Smooth muscle cell of the brain vasculature (primary cell): ENCODE measurements at places on chromosomes 11 and 22.

DNA sequence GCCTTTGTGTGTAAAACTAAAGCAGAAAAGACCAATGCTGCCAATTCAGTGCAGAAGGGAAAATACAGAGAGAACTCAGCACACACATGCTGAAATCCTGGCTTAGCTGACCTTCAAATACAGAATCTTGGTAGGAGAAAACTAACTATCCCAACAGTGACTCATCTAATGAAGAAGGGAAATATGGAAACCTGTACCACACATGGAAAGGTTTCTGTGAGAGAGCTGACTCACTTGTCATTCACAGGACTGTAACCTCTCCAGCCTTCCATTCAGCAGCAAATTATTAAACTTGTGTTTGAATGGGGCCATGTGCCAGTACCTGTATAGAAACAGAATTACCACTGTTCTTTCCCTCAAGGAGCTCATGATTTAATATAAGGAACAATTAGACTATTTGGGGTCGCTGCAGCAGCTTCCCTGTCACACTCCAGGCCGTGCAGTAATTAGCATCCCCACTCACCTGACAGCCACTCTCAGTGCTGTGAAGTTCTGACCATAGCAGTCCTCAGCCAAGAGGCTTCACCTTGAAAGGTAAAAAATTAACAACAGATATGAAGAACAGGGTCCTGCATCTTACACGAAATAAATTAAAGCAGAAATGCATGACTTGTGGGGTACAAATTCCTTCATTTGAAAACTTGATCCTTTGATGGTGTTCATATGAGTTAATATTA is 53.9 kb downstream of the MSANTD4 start:
- no peak for DNase-seq

- DNase-seq: no peak
Measured at GRCh38 chr11:114172871-114173444, 113.4 kb downstream of the ZBTB16 start.

DNA sequence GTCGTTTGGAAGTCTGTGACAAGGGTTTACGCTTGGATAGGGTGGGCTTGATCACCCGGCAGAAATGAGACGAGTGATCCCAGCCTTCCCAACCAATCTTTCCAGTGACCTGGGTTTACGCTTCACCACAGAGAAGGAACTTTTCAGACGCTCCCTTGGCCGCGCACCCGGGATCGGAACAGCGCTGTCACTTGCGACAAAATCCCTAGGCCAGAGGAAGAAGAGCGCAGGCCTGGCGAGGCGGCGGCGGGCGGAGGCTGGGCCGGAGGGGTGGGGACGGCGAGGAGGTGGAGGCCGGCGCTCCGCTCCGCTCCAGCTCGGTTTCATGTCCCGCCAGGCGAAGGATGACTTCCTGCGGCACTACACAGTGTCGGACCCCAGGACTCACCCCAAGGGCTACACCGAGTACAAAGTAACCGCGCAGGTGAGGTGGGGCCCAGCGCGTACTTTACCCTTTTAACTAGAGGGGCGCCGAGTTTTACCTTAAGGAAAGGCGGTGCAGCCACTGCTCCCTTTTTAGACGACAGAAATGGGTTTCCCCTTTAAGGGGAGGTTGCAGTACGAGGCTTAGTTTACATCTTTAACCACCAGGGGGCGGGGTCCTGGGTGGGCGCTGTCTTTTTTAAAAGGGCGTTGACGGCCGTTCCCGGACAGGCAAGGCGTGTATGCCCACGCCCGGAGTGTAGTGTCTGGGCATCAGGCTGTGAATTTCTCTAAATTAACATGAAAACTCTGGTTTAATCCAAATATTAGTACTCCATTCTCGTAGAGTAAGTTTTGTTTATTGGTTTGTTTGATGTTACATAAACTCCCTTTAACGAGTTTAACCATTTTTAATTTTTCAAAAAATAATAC is at the start of gene SNX15:
Gene SNX15 (plus strand): TSS at position 227 of the 855 bp plus-strand sequence. CDS start 99 bp downstream, at position 326.
- DNase-seq: peak; percentile 95

DNA sequence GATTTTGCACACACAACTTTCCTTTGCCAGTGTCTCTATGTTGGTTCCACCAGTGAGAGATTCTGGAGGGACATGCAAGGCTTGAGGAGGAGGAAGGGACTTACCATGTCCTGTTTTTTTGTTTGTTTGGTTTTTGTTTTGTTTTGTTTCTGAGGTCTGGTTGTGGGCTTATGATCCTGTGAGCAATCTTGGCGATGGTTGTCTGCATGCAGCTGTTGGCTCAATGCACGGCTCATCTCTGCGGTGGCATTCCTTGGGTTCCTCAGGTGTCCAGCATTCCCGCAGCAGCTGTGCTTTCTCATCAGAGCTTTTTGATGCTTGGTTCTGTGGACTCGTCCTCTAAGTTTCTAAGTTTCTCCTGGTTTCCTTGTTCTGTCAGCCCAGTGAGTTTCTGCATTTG is 4.8 kb upstream of the NNMT start:
- DNase-seq: no peak

DNA sequence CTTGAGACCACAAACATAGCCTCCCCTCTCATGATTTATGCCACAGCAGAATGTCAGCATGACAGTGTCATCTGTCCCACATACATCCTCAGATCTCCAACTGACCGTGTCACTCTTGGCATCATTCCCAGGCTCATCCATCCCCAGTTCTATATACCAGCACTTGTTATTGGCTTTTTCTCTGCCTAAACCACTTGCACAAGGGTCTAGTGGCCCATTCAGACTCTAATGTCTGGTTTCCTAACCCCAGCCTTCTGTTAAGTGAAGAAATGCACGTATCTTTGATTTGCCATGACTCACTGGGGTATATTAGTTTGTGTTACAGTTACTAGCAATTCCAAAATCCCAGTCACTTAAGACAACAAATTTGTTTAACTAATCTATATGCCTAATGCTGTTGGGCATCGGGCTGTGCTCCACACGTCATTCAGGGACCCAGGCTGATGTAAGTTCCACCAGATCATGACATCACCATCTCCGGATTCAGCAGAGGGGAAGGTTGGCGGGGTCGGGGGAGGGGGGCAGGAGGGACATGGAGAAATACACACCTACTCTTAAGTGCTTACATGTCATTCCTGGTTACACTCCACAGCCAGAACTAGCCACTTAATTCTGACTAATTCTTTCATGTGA is 517.4 kb downstream of the BUD13 start:
- no peak for DNase-seq

GRCh38 chr11:45899448-45900174 is 7.5 kb downstream of the FREY1 start:
- DNase-seq: peak; percentile 52

GRCh38 chr11:118319337-118319707 is 14.8 kb downstream of the CD3E start:
- no peak for DNase-seq

DNA sequence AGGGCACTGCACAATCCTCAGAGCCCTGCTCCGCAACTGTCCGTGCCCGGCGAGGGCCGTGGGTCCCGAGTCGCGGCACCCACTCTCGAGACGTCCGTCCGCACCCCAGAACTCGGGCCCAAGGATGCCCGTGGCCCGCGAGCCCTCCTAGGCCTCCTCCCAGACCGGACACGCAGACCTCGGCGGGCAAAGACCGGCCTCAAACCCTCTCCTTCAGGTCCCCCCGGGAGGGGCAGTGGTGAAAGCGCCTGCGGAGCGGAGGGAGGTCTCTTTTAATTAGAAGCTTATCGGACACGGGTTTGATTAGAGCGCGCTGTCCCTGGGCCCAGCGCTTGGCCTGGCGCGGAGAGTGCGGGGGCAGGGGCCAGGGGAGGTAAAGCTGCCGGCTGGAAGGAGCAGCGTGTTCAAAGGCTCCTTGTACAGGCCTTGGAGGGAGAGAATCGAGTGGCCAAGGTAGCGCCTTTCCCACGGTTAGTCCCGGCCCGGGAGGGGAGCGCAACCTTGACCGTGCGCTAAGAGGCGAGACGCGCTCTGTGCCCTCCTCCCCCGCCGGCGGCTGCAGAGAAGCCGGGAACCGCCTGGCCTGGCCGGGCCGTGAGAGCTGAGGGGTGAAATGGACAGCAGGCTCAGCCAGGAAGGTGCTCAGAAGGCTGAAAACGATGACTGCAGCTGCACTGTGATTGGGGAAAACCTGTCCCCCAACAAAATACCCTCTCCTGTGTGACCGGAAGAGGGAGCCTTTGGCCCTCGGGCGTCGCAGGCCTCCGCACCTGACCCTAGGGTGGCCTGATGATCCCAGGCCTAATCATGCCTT is 4.6 kb downstream of the WT1 start:
- no peak for DNase-seq

DNA sequence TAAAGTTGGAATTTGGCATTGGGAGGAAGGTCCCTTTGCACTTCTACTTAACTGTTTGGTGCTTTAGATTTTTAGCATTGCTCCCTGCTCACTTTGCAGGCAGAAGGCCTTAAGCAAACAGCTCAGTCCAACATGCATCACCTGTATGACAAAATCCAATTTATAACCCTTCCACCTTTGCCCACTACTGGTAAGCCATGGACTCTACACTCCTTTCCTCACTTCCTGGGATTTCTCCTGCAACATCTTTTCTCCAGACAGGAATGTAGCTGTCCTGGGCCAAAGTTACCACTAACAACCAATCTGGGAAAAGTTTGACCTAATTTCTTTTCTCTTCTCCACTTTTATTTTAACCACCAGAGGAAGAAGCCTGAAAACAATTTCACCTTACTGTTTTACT is 1.8 kb upstream of the OR2D2 start:
- DNase-seq: no peak

- no peak for DNase-seq
Measured at GRCh38 chr11:76752321-76753143, 30.6 kb upstream of the TSKU start.

GRCh38 chr11:134783234-134783633 is 371.2 kb upstream of the B3GAT1 start:
- DNase-seq: no peak

DNA sequence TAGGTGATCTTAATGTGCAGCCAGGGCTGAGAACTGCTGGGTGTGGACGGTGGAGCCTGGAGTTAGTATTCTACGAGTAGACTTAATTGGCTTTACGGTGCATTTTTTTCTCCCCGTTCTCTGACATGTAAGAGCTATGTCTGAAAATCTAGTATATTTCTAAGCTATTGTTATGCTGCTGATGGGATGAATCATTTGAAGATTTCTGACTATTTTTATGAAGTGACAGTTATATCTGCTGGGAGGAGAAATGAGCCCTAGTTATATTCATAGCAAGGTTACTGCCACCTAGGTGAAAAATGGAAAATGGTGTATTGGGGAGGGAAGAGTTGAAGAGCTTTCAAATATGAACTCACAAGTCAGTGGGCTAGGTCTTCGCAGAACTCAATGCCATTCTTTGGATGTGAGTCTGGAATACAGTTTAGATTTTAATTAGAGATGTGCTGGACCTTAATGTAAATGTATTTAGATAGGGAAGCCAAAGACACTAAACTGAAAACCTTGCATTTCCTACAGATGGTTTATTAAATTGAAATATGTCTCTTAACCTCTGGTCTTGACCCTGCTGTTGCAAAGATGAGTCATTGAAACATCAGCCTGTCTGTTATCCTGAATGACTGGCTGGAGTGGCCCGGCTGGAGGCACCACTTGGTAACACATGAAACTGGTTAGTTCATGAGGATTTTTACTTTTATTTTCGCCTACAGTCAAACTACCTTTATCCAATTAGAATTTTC is 293.7 kb downstream of the DDX10 start:
- DNase-seq: peak; percentile 58

DNA sequence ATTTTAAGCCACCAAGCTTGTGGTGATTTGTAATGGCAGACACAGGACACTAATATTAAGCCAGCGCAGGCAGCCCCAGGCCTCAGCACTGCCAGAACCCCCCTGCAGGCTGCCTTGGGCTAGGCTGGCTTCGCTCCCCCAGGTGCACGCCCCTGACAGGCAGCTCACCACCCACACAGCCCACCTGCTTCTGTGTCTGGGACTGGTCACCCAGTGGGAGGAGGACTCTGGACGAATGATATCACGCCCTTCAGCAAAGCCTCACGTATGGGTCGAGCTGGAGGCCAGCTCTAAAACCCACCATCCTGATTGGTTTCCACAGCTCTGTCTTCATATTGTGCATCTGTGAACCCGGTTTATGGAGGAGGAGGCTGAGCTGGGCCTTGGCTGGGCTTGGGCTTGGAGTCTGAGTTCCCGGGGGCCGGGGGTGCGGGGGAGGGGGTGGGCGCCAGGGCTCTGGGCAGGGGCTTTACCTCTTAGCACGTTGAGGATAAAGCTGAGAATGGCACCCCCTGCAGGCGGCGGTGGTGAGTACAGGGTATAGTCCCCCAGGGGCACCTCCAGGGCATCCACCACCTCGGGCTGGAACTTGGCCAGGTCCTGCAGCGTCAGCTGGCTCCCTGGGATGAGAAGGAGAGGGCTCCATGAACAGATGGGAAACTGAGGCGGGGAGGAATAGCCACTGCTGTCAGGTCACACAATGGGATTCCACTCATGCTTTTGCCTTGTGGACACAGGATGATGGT is 13.8 kb downstream of the GGT5 start:
- no peak for DNase-seq

- DNase-seq: no peak
Measured at GRCh38 chr22:41447435-41448188, 1.0 kb upstream of the TOB2 start.

DNA sequence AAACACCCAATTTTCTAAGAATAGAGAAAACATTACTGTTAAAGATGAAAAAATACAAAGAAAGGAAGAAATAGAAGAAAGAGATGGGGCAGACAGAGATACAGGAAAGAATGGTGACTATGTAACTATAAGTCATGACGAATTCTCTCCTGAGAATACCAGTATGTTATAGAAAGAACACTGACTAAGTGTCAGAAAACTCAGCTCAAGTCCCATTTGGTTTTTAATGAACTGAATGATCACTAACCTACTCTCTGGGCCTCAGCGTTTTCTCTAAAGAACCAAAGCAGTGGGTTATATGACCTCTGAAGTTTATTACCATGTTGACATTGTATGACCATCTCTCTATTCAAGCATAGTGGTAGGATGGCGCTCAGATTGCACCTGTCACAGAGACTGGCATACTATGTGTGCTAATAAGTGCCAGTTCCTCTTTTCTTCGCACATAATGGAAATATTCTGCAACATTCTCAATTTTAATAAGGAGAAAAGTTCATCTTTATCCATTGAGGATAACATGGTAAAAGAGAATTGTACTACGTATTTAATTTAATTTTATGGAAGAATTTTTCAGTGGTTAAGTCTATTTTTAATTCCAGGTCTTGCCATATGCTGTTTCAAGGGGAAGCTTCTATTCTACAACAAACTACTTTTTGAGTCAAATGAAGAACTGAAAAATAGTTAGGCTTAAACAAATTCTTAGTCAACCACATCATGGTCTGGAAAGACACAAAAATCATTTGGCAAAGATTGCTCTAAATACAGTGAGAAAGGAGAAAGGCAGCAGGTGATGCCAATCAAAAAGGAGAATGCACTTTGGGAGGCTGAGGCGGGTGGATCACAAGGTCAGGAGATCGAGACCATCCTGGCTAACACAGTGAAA is 25.0 kb upstream of the EED start:
- no peak for DNase-seq

GRCh38 chr11:35257281-35257680 is 118.3 kb downstream of the CD44 start:
- no peak for DNase-seq

GRCh38 chr11:2130881-2131352 is 8.3 kb downstream of the IGF2 start:
- DNase-seq: no peak

- no peak for DNase-seq
Measured at GRCh38 chr11:62010935-62011528, 43.6 kb upstream of the FTH1 start.

GRCh38 chr11:75100314-75100713 is 3.6 kb upstream of the OR2AT4 start:
- no peak for DNase-seq
